ENCODE measurements at places on chromosomes 7 and 10.

- DNase-seq, result no peak
These were observed 16.0 kb downstream of the EGFR start for GRCh38 chr7:55034776-55035175.

GRCh38 chr7:12357508-12357907, 46.2 kb downstream of the VWDE start:
- DNase-seq, result no peak

DNA sequence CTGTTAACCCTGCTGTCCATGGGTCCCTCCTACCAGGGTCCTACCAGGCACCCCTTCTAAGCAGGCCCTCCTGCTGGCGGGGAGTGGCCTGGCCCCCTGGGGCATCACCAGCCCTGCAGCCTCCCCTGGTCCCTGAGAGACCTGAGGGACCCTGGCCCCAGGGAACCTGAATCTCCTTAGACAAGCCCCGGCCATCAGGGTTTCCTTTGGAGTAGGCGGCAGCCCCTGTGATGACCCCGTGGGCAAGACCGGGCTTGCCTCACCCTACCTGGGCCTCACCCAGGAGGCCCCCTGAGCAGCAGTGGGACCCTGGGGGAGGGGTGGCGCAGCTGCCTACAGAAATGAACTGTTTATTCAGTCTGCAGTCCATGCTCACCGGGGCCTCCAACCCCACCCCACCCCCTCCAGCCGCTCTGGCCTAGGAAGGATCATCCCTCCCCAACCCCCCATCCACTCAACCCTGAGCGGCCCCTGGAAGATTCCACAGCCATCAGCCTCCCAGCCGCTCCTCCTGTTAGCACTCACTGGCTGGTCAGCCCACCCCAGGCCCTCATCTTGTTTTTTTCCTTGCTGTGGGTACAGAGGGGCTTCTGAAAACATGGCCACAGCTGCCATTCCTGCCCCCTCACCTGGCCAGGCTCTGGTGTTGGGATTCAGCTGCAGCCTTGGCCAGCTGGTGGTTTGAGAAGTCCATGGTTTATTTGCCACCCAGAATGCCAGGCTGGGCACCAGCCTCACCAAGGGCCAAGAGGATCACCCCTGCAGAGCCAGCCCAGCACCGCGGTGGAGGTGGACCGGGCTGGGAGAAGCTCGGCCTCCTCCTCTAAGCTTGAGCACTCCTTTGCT, 34.8 kb upstream of the CHST15 start:
- DNase-seq, result no peak

DNA sequence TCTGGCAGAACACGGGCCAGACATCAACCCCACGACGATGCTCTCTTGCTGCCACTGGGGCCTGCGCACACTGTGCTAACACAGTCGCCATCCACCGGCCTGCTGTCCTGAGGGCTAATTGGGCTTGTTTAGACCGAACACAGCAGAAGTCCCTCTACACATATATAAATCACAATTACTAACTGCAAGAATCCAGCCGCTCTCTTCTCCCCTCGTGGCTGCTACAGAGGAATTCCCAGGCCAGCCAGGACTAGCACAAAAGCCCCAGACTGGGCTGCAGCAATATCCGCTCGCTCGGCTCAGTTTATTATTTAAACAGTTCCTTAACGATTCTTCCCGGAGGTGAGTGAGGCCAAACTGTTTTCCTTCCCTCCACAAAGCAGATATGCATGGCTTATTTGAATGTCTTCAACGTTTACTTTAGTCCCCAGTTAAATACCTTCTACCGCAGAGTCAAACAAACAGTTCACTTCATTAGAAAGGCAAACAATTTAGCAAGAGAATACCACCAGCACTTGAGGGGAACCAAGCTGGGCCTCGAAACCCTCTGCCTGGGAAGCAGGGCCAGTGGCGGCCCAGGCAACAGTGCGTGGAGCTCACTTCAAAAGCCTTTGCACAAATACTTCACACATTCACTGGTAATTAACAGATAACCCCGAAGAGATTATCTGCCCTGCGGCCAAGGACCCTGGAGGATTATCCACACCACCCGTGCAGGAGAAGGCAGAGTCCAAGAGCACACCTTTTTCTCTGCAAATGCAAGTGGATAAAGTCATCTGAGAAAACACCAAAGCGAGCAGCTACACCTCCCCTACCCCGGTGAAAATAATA, 145.3 kb downstream of the GLI3 start:
- no peak for DNase-seq

- no peak for DNase-seq
These were observed 24.2 kb upstream of the CHST3 start for GRCh38 chr10:71939861-71940474.

GRCh38 chr7:123231021-123232000, 31.5 kb upstream of the SLC13A1 start:
- DNase-seq, result no peak

GRCh38 chr7:107914831-107915230, 23.8 kb downstream of the DLD start:
- DNase-seq, result no peak

DNA sequence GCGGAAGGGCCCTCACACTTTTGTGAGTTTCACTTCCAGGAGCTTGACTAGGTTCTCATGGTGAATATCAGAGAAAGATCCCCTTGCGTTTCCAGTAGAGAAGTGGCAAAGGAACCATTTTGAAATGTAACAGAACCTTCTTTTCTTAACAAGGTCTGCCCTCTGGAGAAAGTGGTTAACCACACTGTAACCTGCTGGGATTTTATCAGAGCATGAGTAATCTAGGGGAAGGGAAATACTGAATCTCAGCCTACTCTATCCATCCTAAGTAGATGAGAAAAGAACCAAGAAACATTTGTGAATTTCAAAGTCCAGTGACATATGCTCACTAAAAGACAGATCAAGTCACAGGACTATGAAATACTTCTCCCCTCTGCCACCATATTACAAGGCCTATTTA, 235.5 kb downstream of the ZEB1 start:
- DNase-seq, result no peak

GRCh38 chr10:113560071-113560470, 7.2 kb downstream of the HABP2 start:
- DNase-seq, result no peak

DNA sequence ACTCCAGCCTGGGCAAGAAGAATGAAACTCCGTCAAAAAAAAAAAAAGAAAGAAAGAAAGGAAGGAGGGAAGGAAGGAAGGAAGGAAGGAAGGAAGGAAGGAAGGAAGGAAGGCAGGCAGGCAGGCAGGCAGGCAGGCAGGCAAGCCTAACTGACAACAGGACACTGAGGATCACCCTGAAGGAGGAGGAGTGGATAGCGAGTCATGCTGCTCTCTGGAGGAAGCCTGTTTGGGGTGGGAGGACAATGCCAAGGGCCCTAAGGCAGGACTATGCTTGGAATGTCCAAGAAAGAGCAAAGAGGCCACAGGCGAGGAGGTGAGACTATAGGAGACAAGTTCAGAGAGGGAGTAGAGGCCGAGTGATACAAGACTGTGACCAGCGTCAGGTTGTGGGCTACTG, 107.0 kb upstream of the PARD3 start:
- no peak for DNase-seq

DNA sequence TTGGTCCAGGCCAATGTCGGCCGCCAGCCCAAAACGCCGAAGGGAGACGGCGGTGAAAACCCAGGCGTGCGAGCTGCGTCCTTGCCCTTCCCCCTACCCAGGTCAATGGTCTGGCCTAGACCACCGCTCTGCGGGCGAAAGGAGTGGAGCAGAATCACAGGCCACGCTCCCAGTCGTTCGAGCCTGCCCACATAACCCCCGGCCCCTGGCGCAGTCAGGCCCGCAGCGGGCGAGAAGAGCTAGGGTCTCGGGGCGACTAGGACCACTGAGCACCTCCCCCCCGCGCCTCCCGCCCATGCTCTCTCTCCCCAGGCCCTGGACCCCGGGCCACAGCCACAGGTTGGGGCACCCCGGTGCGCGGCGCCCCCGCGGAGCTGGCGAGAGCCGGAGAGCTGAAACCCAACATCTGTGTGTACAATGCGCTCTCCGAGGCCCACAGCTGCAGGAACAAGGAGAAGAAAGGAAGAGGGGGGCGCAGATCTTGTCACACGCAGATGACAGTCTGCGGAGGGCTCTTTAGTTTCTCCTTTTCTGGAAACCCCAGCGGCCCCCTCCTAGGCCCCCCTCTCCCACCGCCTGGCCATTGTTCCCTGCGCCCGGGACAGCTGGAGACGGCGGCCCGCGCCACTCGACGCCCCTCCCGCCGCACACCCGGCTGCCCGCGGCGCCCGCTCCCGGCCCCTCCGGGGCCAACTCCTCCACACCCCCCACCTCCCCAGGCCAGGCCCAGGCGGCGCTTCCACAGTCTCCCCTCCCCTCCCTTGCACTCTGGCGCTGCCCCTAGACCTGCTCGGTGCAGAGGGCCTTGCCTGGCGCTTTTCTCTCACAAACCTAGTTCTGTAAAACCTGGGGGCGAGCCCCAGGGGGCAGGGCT, 355.0 kb downstream of the DNAJB6 start:
- no peak for DNase-seq

Measured in Kasumi-1 (cell line).